ENCODE measurements at places on chromosomes 16 and 17.

DNA sequence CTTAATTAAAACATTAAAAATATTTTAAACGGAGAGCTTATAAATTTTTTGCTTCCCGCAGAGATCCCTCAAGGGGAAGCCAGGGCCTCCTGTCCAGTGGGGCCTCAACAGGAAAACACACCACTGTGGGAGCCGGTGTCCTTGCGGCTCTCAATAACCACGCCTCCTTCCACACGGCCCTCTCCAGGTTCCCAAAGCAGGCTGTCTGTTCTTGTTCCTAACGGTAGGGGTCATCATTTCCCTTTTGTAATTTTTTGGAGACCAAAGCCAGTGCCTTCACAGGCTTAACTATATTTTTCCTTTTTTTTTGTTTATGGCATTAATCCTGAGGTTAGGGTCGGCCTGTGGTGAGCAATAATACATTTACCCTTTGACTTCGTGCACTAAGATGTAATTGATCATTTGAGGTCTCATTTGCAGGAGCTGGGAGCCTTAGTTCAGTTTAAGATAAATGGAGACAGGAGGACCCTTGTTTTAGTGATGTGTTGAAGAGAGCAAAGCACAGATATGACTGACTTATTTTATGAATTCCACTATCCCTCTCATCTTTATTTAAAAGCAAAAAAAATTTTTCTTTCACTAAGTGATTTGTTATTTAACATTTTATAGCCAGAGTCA is 77.5 kb upstream of the N4BP1 start:
- no peak for DNase-seq

GRCh38 chr16:53183442-53183841 is 128.7 kb downstream of the CHD9 start:
- DNase-seq, result no peak

- no peak for DNase-seq
These were observed 407 bp upstream of the TMEM94 start for GRCh38 chr17:75456039-75456416.

DNA sequence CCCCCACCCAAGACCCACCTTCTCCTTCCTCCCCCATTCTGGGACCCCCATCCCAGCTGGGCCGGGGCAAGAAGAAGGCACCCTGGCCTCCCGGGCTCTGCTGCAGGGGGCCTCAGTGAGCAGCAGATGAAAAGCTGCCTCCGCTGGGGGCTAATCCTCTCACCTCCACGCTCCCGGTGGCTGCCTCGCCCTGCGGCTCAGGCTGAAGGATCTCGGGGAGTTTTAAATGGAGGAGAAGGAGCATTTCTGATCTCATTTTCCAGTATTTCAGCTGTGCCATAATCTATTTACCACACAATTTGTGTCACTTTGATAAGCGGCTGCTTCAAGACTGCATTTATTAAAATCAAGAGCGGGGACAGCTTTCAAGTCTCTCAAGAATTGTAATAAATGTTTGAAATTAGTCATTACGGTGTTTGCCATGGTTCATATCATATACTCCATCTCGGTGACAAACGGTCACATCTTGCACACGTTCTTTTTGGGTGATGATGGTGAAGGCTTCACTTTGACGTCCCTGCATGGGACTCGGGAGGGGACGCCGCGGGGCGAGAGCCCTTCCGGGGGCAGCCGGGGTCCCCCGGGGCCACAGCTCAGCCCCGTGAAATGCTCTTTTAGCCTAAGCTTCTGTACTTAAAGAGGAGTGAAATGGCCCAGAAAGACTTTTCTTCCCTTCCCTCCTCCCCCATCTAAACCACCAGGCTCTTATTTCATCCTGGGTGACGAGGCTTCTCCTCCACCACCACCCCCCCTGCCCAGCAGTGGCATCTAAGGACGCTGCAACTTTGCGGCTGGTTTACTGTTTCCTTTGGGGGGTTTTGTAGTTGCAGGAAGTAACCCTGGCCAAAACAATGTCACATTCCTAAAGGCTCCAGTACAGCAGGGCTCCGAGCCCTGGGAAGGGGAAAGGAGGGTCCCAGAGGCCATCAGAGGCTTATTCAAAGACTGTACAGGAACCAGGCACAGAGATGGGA is 313.1 kb upstream of the TNRC6C start:
- DNase-seq, result peak; percentile 40

DNA sequence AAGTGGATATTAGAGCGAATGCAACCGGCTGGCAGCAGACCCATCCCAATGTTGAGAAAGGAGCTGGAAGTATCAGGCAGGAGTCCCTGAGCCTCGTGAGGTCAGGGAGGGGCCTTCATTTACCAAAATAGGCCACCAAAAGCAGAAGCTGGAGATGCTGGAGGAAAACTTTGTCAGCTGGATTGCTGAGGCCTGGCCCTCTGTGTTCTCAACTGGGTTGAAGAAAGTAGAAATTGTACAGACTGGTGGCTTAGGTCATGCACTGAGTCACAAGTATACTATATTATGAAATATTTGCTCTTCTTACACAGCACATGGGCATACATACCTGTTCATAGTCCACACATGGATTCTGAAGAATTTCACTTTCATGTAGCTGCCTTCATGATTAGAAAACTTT is 23.2 kb upstream of the TEKT3 start:
- no peak for DNase-seq

GRCh38 chr17:79616801-79617200 is 6.0 kb upstream of the RBFOX3 start:
- DNase-seq, result no peak

Measured in T-helper 17 cell (primary cell).